ENCODE measurements at places on chromosomes 16 and 17. TPM values are rescaled to one million over a fixed set of nuclear protein-coding genes. Genes with fewer than 3 reads are reported as not detected.

GRCh38 chr16:73289232-73289631 is 241.3 kb upstream of the ZFHX3 start:
- no peak for DNase-seq

DNA sequence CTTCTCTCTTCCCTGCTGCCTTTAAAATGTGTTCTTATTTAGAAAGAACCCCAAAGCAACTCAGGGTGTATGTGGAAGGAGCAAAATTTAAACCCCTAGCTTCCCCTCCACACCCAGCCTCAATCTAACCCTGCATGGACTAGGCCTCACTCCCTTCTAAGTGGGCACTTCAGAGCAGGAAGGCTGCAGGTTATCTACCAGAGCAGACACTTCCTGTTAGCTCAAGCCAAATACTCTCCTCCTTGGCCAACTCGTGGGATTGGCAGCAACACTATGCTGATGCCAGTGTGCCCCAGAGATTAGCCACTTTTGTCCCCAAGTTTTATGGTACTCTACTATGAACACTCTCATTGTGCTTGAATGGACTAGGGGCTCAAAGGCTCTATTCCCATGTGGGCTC is 35.6 kb downstream of the CCDC42 start:
- no peak for DNase-seq

- DNase-seq = no peak
Observed at GRCh38 chr16:49148410-49148809, 133.2 kb downstream of the CBLN1 start.

DNA sequence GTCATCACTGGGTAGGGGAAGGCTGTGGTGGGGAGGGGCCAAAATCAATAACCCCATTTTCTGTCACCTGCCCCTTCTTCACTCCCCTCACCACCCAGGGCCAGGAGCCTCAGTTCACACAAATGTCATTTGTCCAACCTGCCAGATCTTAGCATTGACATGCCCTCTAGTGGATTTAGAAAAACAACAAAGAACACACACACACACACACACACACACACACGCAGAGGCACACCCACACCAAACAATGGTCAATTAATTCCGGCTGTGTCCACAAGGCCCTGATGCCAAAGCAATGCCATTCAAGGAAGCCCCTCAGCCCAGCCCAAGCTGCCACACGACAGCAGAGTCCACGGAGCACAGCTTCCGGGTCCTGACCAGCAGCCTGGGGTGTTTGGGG is 68.4 kb downstream of the NOG start:
- DNase-seq = no peak

DNA sequence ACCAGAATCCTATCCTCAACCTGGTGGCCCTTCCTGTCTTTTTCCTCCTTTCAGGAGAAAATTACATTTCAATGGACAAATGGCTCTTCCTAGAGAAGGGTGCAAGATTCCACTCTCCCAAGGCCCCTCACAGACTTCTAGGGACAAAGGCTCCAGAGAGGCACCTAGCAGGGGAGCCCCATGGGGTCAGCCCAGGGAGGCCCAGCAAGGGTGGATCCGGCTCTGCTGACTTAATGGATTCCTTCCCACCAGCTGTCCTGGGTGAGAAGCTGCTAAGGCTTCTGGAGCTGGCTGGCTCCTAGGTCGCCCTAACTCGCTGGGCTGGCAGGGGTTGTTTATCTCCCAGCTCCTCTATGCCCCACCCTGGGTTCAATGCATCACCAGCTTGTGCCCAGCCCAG is 152.4 kb downstream of the ZNF423 start:
- no peak for DNase-seq

GRCh38 chr16:50038286-50038685 is 13.3 kb downstream of the CNEP1R1 start:
- no peak for DNase-seq

GRCh38 chr17:66191593-66192377 is at the start of gene CEP112:
TSS of gene CEP112 (minus strand) at chr17:66192133.
- peak; percentile 49 for DNase-seq

DNA sequence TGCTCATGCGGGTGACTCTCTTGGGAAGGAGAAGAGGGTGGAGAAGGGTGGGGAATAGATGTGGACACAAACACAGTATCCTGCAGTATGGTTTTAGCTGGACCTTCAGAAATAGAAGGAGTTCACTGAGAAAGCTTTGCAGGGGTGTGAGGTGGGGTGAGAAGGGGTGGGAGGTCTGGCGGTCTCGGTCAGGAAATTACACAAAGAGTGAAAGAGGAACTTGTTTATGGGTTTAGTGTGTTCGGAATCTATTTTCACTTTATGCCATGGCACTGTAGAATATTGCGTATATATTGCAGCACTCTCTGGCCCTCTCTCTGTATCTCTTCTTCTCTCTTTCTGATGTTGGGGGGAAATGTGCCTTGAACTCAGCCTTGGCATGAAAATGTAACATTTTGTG is 148.2 kb upstream of the GOT2 start:
- no peak for DNase-seq

GRCh38 chr17:41498276-41498675 is 7.1 kb downstream of the KRT13 start:
- no peak for DNase-seq

DNA sequence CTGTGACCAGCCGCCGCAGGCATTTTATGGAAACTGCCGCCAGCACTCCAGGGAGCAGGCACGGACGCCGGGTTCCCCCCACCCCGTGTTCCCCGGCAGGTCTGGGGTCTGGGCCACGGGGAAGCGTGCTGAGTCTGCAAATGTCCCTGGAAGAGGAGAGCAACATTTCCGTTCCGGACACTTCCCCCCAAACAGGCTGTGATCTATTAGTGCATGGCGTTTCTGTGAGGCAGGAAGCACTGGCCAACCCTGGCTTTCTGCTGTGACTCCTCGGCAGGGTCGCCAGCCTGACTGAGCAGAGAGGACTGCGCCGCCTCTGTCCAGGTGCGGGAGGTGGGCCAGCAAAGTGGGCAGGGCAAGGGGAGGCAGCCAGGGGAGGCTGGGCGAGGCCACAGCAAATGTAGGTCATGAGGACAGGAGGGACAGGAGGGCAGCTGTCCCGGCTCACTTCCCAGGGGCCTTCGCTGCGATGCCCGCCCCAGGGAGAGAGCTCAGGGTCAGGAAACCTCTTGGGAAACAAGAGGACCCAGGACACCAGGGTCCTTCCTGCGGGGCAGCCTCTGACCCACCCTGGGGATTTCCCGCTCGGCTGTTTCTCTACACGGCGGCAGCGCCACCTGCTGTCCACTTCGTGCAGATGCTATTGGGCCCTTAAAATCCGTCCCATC is 9.5 kb downstream of the FOXF1 start:
- DNase-seq = peak; percentile 70

- DNase-seq = no peak
Observed at GRCh38 chr16:78890373-78890895, 710.1 kb downstream of the MAF start.

DNA sequence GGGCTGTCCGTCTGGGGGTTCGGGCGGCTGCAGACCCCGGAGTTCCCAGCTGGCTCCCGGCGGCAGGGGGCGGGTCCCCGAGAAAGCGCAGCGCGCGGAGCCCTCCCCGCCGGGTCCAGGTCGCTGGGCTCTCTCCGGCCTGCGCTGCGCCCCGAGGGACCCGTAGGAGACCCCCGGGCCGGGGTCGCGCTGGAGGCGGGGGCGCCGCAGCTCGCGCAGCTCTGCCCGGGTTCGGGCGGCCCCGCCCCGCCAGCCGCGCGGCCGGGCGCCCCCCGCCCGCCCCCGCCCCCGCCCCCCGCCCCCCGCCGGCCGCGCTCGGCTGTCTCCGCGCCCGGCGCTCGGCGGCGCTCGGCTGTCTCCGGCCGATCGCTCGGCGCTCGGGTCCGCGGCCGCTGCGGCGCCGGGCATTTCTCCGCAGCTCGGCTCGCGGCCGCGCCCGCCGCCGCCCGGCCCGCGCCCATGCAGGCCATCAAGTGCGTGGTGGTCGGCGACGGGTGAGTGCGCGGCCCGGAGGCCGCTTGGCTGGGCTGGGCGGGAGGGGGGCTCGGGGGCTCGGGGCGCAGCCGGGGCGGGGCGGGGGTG is at the start of gene RAC3:
Gene RAC3 (plus strand): TSS at position 376 of the 582 bp plus-strand sequence. CDS start 84 bp downstream, at position 460.
- no peak for DNase-seq

- DNase-seq = no peak
Observed at GRCh38 chr17:51231999-51232398, 27.9 kb downstream of the MBTD1 start.

DNA sequence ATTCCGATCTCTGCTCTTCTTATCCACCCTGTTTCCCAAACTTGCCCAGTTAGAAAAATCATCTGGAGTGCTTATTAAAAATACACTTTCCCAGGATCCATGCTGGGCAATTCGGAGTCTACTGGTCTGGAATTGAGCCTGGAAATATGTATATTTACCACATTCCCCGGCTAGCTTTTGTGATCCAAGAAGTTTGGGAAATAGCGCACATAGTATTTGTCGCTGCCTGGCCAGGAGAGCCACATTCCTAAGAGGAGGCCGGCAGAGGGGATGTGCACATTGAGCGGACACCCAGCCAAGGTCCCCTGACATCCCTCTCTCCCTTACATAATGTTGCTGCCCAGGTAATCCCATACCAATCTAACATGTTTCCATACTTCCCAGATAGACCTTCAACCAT is 62.1 kb upstream of the TMEM97 start:
- no peak for DNase-seq

DNA sequence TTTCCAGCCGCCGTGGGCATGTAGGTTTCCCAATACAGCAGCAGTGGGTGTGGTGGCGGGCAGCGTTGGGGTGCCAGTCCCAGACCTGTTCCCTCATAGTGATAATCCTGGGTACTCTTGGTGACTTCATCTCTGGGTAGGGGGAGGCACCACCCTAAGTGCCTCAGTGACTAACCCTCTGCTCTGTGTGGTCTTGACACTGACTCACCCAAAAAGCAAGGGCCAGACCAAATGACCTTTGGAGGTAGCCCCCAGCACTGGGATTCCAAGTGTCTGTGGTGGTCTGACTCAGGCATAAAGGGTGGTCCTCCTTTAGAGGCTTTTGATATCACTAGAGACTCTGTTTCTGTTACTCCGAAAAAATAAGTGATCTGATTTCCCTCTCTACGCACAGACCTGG is 908 bp downstream of the CALB2 start:
- no peak for DNase-seq

GRCh38 chr17:75325827-75326225 is 36.6 kb upstream of the SLC25A19 start:
- DNase-seq = peak; percentile 81

GRCh38 chr17:6868582-6868981 is 37.1 kb upstream of the TEKT1 start:
- no peak for DNase-seq

- peak; percentile 45 for DNase-seq
Observed at GRCh38 chr17:8121681-8122421, 2.1 kb downstream of the HES7 start.

GRCh38 chr16:56603589-56603988 is 4.8 kb upstream of the MT2A start:
- peak; percentile 27 for DNase-seq

- DNase-seq = no peak
Observed at GRCh38 chr16:57946181-57946801, 24.6 kb downstream of the CNGB1 start.

DNA sequence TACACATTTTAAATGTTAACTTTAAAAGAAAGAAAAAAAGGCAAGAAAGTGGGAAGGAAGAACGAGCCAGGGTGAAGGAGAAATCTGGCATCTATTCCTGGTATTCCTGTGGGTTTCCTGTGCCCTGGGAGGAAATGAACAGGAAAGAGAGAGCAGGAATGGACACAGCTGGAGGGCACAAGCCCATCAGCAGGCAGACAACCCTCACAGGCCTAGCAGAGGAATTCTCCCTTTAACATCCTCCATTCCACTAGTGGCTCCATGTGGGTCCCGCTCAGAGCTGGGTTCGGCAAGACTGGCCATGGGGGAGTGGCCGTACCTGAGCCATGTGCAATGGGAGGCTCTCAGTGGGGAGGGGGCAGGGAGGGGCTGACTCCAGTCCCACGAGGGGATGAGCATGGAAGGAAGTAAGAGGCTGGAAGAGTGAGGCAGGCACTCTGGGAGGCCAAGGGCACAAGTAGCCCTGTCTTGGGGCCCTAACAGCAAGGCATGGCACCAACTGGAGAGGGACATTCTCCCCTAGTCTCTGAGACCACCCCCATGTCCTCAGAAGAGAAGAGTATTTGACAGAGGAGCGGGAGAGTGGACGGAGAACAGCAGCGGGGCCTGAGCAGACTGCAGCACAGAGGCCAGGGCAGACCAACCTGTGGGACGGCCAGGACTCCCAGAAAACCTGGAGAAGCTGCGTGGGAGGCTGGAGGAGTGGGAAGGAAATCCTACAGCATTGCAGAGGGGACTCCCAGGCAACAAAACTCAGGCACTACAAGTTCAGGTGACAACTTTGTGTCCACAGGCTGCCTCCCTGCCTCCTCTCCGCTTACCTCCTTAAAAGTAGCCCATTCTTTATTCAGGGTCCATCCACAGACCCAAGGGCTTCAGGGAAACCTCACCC is 30.2 kb downstream of the TK2 start:
- DNase-seq = no peak

DNA sequence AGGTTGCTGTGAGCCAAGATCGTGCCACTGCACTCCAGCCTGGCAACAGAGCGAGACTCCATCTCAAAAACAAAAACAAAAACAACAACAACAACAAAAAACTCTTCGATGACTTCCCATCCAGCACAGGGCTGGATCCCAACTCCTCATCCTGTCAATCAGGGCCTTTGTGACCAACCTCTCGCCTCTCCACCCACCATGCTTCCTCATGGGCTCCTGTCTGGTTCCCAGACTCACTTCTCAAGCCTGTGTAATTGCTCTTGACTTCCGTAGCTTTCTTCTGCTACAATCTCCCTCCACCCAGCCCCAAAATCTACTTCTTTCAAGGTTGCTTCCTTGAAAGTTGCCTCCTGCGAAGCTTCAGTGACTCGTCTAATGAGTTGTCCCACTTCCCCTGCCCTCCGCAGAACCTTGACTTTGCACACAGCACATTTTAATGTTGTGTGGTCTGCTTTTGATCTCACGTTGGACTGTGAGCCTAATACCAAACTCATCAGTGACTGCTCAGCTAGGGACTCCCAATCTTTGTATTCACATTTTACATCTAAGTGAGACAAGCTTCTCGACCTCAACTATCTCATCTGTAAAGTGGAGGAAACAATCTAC is 936 bp upstream of the RASL10B start:
- no peak for DNase-seq

Gene OR1D5
- not detected for total RNA-seq

Gene ASPA
- 9.7 TPM for total RNA-seq

Gene FOXN1
- not detected for total RNA-seq

Gene PLEKHM1
- total RNA-seq = 27.6 TPM

Gene GGNBP2
- 68.1 TPM for total RNA-seq

Gene ZNF18
- 8.6 TPM for total RNA-seq

Gene PKMYT1
- total RNA-seq = 1.5 TPM

Gene ACSM5
- total RNA-seq = not detected

Gene NCBP3
- total RNA-seq = 17.1 TPM

Gene KRT222
- total RNA-seq = not detected

Gene ARHGDIG
- 1.6 TPM for total RNA-seq

Gene RTN4RL1
- total RNA-seq = 0.90 TPM

Gene GNAO1
- total RNA-seq = not detected

All from fibroblast of the aortic adventitia (primary cell).